ENCODE measurements at places on chromosomes 6 and 20.

DNA sequence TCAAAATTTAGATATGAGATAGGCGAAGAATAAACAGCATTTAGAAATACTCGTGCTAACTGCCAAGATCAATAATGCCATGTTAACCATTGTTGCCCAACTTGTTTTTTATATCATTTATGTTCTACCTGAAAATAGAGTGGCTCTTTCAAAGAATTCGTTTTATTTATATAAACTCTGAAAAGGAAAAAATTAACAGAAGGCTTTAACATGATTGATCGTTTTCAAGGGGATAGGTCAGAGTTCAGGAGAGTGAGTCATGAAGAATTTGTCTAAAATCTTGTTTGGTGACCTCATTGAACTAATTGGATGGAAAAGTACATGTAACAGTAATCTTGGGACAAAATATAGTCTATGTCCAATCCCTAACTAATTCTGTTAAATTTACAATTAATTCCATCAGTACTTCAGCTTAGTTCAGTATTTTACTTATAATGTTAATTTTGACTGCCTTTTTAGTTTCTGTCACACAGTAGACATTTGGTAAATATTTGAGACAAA is 11.1 kb upstream of the ELOVL2 start:
- DNase-seq: no peak

- DNase-seq: no peak
These were observed 115.9 kb downstream of the QKI start for GRCh38 chr6:163530406-163530805.

DNA sequence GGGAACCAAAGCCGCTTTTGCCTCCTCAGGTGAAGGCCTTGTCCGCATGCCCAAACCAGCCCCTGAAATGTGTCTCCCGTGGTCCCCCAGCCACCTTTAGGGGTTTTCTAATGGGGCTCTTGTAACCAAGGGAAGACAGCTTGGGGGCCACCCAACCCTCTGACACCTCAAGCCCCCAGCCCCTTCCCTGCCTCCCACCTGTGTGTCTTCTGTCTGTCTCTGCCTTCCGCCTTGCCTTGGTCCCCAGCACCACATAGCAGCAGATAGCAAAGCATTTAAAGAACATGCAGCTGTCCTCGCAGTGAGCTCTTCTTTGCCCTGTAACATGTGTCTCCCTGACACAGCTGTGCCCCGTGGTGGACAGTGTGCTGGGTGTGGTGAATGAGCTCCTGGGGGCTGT is 9.6 kb downstream of the BPIFB3 start:
- no peak for DNase-seq

DNA sequence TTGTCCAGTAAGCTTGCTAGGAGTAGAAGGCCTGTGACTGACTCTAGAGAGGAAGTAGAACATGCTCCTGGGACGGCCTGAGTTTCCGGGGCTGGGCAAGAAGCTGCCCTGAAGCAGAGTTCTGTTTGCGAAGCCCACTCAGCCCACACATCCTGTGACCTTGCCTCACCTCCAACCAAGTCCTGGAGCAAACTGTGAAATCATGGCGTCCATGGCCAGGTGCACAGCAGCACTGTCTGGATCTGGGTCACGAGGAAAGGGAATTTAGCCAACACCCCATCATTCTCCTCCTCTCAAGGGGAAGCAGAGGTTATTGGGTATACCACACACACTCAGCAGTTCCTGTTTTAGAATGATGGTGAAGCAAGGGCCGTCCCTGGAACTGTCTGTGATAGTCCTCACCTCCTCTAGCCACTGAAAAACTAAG is 87.5 kb downstream of the CRYBG1 start:
- peak; percentile 76 for DNase-seq

- no peak for DNase-seq
These were observed 184.9 kb downstream of the ARHGAP18 start for GRCh38 chr6:129525055-129525454.

- no peak for DNase-seq
These were observed 54.4 kb downstream of the OPRM1 start for GRCh38 chr6:154093231-154094044.

- no peak for DNase-seq
These were observed 38.1 kb downstream of the SYNE1 start for GRCh38 chr6:152598901-152599537.

- DNase-seq: no peak
These were observed 16.5 kb downstream of the PPP1R10 start for GRCh38 chr6:30600451-30600961.

DNA sequence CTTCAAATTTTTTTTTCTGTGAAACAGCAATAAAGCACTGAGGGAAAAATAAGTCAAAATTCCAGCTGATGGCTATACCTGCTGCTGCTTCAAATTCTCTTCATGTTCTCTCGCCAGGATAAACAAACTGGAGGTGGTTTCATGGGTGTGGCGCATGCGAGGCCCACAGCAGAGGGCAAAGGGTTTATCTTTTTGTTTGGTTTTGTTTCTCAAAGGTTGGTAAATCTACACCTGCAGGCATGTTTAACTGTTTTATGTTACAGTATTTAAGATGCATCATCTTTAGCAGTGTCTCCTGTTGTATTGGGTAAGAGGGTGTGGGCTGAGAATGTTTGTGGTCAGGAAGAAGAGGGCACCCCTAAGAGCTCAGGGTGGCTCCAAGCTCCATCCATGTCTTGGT is 342.2 kb downstream of the CDH26 start:
- no peak for DNase-seq

DNA sequence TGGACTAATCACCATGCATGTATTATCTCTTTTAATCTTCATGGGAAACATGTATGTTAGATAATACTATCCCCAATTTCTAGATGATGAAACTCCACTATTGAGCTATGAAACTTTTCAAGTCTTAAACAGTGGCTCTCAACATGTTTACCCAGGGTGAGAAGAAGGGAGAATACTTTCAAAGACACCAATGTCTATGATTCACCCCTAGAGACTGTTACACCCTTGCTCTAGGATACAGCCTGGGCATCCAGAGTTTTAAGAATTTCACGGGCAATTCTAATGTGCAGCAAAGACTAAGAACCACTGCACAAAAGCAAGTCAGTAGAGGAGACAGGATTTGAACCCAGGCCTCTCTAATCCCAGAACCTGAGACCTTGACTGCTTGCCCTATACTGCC is 47.8 kb downstream of the GFOD1 start:
- DNase-seq: no peak

DNA sequence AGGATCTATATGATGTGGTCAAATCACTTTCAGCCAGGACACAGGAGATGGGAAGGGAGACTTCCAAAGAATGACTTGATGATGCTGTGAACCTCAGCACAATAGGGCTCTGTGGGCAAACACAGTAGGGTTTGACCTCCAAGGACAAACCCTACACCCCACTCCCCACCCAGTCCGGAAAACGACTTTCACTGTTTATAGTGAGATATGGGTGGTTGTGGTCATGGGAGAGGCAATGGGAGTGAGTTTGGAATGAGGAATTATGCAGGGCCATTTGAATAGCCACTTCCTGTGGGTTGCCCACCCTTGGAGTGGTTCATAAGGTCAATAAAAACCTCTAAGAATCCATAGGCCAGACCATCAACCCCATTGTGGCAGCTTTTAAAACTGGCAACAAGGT is 38.4 kb upstream of the PRND start:
- no peak for DNase-seq

Data from hematopoietic multipotent progenitor cell treated with erythropoietin and hydrocortisone succinate and interleukin-3 and kit ligand, for 4 days (in vitro differentiated cells).